ENCODE measurements at places on chromosomes 12 and 14.

- no peak for DNase-seq
These were observed 7.5 kb downstream of the SLC15A5 start for GRCh38 chr12:16269946-16270345.

DNA sequence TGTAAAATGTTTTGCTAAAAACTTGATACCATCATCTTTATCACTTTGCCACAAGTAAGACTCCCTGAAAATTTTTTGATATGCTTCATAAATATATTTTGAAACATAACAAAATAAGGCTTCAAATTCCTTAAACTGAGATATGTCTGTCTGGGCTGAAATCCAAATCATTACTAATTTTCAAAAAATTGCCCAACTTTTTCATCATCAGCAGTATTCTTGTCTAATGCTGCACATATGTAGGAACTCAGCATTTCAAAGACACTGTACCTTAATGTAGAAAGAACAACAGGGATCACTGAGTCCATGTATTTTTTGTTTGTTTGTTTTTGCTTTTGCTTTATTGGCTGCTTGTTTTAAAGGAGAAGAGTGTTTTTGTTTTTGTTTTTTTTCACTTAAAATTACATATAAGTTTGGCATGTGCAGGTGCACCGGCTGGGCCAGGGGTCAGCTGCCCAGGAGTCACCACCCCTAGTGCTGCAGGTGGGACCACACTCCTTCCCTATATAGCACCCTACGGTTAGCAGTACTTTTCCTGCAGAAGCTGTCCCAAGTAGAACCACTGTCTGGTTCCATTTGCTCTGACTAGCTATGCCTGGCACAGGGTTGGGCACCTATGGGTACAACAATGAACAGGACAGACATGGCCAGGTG lies 231.2 kb downstream of the PIK3C2G start:
- DNase-seq, result no peak

DNA sequence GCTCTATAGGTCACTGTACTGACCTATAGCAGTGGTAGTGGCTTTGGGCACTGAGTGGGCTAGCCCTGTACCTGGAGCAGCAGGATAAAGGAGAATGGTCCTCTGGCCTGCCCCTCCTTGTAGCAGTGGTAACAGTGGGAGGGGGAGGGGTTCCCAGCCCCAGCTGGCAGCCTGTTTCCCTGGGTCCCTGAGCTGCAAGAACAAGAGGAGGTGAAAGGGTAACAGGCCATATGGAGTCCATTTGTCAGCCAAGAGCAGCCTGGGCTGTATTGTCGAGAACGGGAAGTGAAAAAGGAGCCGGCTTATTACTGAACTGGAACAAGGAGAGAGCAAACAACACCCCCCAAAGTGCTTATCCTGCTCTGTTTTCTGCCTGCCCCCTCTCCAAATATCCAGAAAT lies 73.8 kb upstream of the SRSF5 start:
- no peak for DNase-seq

GRCh38 chr14:30005114-30005808 lies 77.6 kb upstream of the PRKD1 start:
- DNase-seq, result no peak

DNA sequence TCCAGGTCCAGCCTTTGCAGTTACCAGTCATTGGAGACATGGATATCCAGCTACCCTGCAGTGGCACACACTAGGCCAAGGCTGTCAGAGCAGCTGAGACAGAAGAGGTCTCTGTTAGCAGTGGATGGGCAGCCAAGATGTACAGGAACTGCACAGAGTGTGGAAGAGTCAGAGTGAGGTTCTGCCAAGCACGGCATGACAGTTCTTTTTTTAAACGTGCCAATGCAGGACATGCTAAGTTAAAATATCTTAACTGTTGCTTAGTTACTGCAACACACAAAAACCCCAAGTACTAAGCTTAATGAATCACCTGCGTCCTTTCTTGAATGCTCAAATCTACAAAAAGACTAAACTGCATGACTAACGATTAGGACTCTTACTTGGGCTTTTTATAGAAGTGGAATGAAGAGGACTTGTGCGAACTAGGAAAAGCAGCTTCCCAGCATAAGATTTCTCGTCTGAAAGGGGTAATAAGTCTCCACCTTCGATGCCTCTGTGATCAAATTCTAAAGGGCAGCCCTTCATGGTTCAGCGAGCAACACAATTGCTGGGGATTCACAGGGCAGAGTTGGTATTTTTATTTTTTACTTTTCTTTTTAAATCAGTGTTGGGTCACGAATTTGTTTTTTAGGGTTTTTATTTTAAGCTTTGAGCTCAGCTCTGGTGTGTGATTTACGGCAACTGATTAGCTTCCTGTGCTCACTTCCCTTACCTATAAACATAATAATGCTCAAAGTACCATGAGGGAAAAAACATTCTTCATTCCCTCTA lies 20.6 kb downstream of the MAPK1IP1L start:
- DNase-seq, result no peak

DNA sequence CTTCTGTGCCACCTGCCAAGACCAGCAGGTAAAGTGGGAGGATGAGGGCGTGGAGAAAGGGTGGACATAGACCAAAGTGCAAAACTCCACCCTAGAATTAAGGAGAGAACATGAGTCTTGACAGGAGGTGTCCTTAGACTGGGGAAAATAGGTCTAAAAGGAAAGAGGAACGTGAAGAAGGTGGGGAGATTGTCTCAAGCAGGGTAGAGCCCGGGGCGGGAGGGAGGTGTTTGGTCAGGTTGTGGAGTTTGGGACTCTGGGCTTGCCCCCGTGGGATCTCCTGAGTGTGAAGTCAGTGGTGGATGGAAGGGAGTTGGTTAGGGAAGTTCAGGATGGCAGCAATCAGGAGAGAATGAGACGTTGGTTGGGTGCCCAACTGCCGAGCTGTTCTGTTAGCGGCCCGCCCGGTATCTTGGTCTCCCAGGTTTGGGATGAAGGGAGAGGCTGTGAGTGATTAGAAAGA lies 386 bp downstream of the DGKA start:
- no peak for DNase-seq

- DNase-seq, result no peak
These were observed 918 bp downstream of the RNASE1 start for GRCh38 chr14:20801726-20802125.

- no peak for DNase-seq
These were observed 2.0 kb downstream of the KRAS start for GRCh38 chr12:25248732-25249131.

DNA sequence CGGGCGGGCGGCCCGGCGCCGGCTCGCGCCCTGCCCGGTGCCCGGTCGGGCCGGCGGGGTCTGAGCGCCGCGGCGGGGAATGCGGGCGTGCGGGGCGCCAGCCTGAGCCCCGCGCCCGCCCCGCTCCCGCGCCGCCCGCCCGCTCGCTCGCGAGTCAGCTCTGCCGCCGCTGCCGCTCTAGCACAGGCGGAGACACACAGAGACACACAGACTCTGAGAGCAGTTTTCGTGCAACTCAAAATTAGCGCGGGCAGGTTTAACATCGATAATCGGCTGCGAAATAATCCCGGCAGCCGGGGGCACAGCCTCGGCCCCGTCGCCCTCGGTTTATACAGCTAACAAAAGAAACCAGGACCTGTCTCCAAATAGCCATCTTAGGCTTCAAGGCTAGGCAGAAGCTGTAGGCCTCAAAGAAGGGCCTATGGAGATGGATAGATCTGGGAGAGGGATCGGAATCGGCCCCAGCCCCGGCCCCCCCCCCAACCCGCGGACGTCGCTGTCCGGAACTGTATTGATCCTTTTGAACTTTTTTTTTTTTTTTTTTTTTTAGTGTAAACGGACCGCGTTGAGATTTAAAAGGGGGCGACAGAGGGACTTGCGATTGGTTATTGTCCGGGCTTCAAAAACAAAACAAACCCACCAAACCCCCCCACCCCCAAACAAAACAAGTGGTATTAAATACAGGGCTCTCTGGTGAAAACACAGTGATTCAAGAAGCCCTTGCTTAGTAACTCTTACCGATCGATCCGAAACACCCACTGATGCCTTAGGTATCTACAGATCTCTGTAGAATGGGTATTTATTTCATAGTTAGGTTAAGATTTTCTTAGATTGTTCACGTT lies 1.1 kb downstream of the ARID2 start:
- DNase-seq, result no peak

DNA sequence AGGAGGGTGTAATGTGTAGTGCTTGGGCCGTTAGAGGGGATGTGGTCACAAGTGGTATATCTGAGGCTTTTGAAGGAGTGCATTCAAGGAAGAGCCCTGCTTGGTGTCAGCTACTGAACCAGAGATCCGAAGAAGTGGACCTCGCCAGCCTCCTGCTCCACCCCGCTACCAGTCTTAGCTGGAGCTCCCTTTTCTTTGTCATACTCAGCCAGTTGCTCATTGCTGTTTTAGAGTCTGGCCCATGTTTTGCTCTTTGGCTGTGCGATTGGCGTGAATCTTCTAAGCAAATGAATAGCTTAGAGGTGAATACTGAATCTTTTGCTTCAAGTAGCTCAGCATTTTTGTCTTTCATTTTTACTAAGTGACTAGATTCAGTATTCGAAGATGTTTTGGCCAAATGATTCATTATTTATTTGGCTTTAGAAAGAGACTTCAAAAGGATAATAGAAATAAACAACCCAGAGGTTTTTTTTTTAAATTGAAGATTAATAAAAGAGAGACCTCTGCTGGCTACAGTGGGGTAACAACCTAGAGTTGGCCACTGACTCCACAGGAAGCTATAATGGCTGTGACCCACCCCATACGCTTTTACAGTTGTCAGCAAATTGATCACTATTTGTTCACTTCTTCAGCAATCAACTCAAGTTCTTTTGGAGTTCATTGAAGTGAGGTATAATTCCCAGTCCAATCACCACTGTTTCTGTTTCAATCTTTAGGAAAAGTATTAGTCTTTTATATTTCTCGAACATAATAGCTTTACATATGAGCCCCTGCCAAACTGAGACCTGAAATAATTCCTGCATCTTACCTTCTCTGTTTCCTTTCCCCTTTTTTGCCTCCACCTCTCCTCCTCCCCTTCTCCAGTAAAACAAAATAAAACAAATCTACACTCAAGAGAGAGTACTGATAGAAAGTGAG lies 19.9 kb downstream of the CDKN1B start:
- DNase-seq, result no peak

DNA sequence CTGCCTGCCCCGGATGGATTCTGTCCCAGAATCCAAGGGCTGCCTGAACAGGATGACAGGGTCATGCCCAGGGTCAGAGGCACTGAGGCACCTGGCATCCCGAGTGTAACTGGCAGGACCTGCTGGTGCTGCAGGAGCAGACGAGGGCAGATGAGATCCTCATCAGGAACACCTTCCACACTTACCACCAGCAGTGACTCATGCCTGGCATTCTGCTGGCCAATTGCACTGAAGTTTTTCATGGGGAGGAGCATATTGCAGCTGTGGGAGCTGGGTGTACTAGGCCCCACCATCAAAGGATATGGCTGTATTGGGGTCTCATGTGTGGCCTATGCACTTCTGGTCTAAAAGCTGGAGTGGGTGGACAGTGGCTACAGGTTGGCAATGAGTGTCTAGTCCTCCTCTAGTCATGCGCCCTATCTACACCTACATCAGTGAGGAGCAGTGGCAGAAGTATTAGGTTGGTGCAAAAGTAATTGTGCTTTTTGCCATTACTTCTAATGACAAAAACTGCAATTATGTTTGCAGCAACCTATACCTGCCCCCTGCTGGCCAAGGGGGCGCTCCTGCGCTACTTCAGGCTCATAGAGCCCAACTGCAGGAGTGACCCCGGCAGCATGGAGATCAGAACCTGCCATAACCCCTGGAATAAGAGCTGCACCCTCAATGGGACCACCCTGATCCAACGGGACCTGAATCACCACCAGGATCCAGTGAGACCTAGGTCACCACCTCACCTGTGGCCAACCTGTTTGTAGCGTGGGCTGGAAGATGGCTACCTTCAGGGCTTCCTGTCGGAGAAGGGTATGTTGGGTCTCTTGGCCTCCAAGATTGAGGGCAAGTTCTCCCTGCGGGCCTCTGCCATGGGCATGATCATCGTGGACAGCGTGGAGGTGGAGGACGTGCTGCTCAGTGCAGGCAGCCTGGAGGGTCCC lies 8.0 kb upstream of the C12orf42 start:
- peak; percentile 76 for DNase-seq

- DNase-seq, result no peak
These were observed 8.1 kb upstream of the IRF2BPL start for GRCh38 chr14:77036484-77037214.

DNA sequence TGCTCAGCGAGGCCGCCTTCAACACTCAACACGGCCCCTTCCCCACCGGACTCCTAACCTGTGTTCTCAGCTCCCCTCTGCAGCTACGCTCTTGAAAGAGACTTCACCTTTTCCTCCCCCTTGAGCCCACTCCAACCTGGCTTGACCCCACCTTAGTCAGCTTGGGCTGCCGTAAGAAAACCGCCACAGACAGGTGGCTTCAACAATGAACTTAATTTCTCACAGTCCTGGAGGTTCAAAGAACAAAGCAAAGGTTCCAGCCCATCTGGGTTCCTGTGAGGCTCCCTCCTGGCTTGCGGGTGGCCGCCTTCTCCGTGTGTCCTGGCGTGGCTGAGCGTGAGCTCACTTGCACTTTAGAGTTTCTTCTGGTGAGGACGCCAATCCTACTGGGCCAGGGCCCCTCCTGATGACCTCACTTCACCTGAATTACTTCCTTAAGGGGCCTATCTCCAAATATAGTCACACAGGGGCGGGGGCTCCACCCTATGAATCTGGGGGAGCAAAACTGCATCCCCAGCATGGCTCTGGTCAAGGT lies 138.8 kb downstream of the CALM1 start:
- DNase-seq, result no peak

- no peak for DNase-seq
These were observed 6.9 kb downstream of the C1QL4 start for GRCh38 chr12:49330032-49330619.

DNA sequence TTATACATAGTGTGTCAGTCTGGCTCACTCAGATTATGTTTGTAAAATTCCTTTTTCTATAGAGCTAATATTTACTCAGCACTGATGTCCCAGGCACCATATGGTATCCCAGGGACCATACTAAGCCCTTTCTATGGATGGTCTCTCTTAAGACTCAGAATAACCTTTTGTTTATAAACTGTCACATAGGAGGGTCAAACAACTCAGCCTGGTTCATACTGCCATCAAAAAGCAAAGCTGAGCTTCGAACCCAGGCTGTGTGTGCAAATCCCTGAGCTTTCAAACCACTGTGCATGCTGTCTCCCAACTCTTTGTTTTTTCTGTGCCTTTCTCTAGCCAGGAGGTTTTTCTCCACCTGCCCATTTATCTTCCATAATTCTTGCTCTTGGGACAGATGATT lies 135.6 kb upstream of the ARHGAP5 start:
- no peak for DNase-seq

GRCh38 chr14:89279649-89280232 lies 137.3 kb downstream of the FOXN3 start:
- DNase-seq, result no peak

DNA sequence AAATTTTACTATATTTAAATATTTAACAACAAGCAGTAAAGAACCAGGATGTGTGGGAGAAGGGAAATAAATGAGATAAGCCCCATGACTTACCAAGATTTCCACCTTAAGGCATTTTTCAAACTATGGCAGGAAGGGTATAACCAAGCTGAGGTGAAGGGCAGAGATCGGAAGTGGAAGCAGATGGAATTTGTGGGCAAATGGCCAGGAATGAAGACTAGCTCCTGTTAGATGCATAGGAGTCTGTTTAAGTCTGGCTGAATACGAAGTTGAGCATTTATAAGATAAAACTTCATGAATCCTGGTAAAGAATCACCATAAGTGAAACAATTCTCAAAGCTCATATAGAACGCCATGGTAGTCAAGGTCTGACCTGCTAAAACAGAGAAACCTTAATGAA lies 163.5 kb downstream of the DIO2 start:
- no peak for DNase-seq

- peak; percentile 84 for DNase-seq
These were observed 117.2 kb downstream of the GRIN2B start for GRCh38 chr12:13864081-13864673.

Data from H1 (cell line).